ENCODE measurements at places on chromosomes 6 and 20. TPM values are rescaled to one million over a fixed set of nuclear protein-coding genes. Genes with fewer than 3 reads are reported as not detected.
A peak's percentile ranks its signal among the peaks of the same experiment; 100 is the strongest.

DNA sequence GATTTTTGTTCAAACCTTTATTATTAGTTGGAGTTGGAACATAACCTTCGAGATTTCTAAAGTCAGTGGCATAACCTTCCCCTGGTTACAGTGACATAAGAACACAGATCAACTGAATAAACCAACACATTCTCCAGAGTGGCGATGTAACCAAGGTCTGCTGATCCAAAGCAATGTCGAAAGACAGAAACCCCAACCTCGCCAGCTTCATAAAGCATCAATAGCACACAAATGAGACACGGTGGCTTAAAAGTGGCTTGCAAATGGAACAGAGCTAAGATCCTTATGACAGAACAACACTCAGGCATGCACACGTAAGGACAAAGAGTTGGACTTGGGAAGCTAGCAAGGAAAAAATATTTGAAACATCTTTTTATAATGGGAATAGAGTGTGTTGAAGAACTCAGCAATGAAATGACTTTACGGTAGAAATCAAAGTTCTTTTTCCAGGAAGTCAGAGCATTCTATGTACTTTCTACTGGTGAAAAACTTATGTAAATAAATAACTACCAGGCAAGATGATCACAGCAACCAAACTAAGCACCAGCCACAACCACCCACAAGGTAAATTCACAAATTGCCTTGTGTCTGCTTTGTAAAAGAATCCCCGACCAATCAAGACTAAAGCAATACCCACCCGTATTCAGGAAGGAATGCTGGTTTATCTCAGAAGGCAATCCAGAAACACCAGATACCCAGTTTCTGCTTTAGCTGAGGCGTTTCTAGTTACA lies 61.0 kb upstream of the NHSL1 start:
- no peak for DNase-seq

GRCh38 chr6:145863988-145864616 lies 49.5 kb upstream of the FBXO30 start:
- DNase-seq: no peak

- no peak for DNase-seq
These were observed 29.1 kb upstream of the FBXL4 start for GRCh38 chr6:98976674-98977385.

GRCh38 chr6:169810066-169810989 lies 58.9 kb downstream of the ERMARD start:
- DNase-seq: no peak

GRCh38 chr20:17939622-17940223 lies 28.9 kb downstream of the SNX5 start:
- no peak for DNase-seq

GRCh38 chr6:33763483-33763882 lies 16.8 kb upstream of the IP6K3 start:
- no peak for DNase-seq

DNA sequence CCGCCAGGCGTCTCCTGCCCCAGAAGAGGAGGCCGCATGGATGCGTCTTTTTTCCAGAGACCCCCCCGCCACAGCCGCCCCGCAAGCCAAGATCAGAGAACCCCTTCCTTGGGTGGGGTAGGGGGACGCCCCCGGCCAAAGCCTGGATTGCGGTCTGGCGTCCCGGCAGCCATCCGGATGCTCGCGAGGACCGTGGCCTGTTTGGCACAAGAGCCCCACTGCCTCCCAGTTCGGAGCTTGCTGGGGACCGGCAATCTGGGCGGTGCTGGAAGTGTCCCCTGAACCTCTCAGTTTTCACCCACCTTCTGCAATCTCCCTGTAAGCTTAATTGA lies 924 bp downstream of the FAM162B start:
- no peak for DNase-seq

DNA sequence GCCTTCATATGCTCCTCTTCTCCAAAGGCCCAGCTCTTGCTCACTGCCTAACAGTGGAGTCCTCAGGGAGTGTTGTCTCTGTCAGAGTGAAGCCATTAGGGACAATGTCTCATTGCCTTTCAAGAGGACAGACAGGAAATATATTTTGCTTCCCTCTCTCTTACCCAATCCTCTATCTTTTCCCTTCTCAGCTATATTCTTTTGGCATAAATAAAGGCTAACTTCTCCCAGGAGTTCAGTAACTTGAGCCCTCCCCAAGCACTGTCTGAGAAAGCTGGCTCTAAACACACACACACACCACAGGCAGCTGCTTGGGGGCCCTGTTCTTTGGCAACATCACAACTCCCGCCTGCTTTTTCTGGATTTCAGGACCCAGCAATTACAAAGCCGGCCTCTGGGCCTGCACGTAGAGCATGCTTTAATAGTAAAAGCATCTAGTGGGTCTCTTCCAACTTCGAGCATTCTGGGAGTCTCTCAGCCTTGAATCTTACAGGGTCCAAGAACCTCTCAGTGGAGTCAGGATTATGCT lies 34.7 kb upstream of the LAMA4 start:
- DNase-seq: no peak

GRCh38 chr20:53425481-53425880 lies 168.2 kb downstream of the ZNF217 start:
- no peak for DNase-seq

- no peak for DNase-seq
These were observed 14.0 kb downstream of the ETV7 start for GRCh38 chr6:36373368-36374019.

GRCh38 chr6:19024737-19025136 lies 637.6 kb downstream of the RNF144B start:
- DNase-seq: peak; percentile 27

MCHR2 gene
- not detected for total RNA-seq

APOM gene
- total RNA-seq: 4.2 TPM

XKR7 gene
- total RNA-seq: not detected

SLC22A2 gene
- total RNA-seq: 1.2 TPM

MPIG6B gene
- total RNA-seq: not detected

WASF1 gene
- 15.7 TPM for total RNA-seq

IBTK gene
- 34.0 TPM for total RNA-seq
